SW 1271 (cell line): ENCODE measurements at places on chromosomes 11 and 22.
A peak's percentile ranks its signal among the peaks of the same experiment; 100 is the strongest.

DNA sequence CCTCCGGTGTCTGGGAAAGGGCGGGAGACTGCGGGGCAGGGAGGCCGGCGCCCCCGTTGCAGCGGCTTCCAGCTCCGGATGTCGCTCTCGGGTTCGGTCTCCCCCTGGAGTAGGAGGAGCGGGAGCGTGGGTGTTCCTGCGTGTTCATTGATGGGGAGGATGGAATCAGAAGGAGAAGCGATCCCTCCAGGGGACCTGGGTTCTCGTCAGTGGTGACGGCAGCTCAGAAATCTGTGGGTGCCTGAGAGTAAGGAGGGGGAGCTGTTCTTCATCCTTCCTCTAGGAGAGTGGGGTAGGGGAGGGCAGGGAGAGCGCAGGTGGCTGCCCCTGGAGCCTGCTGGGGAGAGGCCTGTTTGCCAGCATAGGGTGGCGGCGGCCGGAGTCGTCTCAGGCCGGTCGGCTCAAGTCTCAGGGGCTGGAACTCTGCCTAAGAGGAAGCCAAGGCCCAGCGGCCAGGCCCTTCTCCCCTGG lies 1.1 kb downstream of the UBASH3B start:
- DNase-seq = peak; percentile 61

- DNase-seq = no peak
Observed at GRCh38 chr11:105705786-105706530, 96.1 kb downstream of the GRIA4 start.

DNA sequence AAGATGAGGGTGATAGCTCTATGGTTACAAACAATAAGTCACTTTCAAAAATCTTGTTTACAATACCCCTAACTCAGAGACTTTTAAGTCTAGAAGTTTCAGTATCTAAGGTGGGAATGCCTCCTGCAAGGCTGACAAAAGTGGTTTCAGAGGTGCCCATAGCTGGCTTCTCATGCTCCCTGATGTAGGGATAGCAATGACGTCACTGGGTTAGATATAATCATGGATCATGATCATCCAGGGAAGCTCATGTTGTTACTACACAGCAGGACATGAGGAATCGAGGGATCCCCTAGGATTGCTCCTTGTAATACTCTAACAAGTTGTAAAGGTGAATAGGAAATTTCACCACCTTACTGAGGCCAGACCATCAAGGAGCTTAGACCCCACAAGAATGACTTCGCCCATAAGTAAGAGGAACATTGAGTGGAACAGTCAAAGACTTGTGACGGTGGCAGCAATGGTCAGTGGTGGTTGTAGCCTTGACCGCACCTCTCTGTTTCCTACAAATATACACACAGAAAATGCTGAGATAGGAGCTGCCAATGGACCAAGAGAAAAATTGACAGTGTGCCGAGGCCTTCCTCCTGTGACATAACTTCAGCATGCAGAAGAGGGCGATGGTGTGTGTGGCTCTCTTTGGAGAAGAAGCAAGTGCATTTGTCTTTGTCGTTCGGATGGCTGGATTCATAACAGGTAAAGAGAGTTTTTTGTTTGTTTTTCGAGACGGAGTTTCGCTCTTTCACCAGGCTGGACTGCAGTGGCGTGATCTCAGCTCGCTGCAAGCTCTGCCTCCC lies 15.6 kb downstream of the APOL4 start:
- DNase-seq = no peak

DNA sequence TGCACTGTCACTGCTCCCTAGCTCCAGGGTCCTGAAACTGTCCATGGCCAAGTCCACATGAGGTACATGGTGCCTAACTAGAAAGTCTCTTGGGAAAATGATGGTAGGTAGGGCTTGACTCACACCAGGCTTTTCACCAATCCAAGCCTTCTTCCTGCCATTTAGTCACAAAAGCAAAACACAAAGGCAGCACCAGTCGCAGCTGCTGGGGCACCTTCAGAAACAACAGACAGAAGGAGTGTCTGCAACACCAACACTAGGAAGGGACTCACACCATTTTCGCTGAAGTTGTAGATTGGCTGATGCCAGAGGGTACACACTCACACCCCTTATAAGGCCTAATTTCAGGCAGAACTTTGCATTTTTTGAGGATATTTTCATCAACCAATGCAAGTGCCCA lies 55.7 kb downstream of the SYTL2 start:
- DNase-seq = no peak

DNA sequence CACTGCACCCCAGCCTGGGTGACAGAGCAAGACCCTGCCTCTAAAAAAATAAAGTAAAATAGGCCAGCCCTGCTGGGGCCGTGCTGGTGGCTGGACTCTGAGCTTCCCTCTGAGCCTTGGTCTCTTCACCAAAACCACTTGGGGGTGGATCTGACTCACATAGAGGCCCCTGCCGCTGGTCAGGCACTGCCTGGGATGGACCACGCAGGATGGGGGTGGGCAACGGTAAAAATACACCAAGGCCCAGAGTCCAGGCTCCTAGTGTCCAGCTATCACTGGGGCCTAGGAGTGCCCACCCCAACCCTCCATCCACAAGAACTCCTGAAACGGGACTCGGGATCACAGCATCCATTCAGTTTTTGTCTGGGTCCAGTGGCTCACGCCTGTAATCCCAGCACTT lies 12.3 kb upstream of the UPK3A start:
- no peak for DNase-seq

GRCh38 chr22:37218771-37219411 lies 6.6 kb upstream of the SSTR3 start:
- no peak for DNase-seq

DNA sequence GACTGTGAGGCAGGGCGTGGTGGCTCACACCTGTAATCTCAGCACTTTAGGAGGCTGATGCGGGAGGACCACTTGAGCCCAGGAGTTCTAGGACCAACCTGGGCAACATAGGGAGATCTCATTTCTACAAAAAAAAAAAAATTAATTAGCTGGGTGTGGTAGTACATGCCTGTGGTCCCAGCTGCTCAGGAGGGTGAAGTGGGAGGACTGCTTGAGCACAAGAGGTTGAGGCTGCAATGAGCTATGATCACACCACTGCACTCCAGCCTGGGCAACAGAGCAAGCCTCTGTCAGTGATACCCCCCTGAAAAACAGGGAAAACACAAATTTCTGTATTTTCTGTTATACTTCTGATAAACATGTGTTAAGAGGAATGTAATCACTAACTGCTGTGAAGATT lies 57.8 kb upstream of the ARHGAP32 start:
- DNase-seq = no peak
